Stimulated activated CD4-positive, alpha-beta T cell treated with anti-CD3 and anti-CD28 coated beads, Interleukin-15, amount 100 ng/mL, for 48 hours (primary cell): ENCODE measurements at places on chromosomes 5 and 9.

- no peak for DNase-seq
Observed at GRCh38 chr9:124980431-124980830, 39.5 kb upstream of the GOLGA1 start.

DNA sequence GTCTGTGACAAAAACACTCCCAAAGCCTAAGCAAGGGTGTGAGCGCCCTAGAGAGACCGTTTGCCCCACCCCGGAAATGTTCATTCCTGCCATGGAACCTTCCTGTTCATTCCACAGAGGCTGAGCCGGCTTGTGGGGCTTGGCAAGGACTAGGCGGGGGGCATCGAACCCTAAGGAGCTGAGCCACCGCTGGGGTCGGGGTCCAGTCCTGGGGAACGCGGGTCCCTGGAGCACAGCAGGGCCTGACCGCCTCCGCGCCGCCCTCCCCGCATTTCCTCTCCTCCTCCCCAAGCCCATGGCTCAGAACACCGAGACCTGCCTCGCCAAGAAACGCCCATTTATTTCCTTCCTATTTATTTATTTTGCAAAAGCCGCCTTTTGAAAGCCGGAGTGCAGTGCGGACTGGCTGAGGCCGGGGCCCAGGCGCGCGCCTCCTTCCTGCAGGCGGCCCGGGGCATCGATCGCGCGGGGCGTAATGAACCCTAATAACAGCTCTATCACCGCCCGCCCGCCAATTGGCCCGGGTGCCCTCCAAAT, 228.9 kb upstream of the IRX4 start:
- no peak for DNase-seq

DNA sequence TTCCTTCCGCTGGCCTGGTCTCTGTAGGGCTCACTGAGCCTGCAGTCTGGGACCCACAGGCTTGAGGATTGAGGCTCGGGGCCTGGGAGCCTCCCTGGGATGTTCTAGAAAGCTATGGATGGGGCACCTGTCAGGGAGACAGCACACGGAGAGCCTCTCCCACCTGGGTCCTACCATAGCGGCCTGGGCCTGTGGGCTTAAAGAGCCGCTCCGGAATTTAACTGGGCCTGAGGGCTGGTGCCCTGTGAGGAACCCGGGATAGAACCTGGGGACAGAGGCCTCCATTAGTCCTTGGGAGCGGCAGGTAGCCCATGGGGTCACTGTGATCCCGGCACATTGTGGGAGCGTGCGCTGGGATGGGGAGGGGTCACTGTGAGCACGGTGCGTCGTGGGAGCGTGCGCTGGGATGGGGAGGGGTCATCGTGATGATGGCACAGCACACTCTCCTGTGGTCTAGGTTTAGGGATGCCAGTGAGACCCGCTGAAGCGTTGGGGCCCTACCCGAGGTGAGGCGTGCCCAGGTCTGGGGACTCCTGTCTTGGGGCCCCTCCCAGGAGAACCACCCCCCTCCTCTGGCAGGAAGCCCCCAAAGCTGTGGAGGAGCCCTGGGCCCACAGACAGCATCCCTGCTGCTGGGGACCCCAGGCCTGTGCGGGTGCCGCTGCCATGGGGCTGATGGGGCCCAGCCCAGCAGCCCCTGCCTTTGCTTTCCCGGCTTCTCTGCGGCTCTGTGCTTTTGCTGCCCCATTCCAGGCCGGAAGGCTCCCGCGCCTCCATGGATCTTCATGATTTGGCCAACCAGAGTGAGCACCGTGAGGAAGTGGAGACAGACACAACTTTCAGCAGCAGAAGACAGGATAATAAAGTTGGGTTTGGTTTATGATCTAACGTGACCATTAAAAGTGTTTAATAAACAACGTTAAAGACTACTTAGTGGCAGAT, 3.4 kb upstream of the CEP72 start:
- DNase-seq, result no peak

- no peak for DNase-seq
Observed at GRCh38 chr5:36374266-36374862, 72.7 kb upstream of the RANBP3L start.

DNA sequence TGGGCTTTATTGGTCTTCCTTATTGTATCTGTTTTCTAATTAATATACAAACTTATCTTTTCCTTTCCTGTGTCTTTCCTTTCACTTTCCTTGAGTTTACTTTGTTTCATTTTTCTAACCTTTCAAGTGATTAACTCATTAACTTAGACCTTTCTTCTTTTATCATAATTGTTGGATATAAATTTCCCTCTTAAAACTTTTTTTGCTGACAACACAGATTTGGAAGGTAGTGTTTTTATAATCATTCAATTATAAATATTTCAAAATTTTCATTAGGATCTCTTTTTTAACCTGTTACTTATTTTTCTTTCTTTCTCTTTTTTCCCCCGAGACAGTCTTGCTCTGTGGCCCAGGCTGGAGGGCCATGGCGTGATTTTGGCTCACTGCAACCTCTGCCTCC, 6.9 kb upstream of the ZBTB43 start:
- DNase-seq, result no peak

GRCh38 chr9:102642651-102643050, 352.5 kb upstream of the CYLC2 start:
- no peak for DNase-seq

DNA sequence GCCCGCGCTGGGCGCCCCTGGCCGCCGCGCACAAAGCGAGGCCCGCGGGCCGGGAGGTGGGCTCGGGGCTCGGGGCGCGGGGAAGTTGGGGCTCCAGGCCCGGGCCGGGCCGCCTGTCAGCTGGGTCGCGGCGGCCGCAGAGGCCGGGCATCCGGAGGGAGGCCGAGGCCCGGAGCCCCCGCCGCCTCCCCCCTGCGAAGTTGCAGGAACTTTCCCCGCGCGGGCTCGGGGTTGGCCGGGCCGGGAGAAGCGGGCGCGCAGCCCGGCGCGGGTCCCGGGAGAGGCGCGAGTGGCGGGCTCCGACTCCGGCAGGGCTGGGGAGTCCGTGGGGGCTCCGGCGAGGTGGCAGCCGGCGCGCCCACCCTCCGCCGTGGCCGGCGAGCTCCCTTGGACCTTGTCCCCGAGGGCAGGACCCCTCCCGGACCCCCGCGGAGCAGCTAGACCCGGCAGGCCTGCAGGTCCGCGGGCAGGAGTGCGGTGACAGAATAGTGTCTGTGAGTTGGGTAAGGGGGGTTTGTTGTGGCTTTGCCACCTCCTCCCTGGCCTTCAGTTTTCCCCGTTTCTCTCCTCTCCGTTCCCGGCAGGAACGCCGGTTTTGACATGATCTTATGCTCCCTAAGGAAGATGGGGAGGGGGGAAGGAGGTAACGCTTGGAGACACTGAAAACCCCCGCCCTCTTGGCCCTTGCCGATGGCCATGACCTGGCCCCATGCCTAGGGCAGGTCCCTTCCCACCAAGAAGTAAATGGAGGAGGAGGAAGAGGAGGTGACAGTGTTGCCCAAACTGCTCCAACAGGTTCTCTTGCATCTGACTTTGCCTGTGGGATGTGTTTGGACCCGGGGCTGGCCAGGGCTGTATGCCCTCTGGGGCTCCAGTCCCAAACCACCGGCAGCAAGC, 942 bp downstream of the PHF2 start:
- DNase-seq, result no peak

DNA sequence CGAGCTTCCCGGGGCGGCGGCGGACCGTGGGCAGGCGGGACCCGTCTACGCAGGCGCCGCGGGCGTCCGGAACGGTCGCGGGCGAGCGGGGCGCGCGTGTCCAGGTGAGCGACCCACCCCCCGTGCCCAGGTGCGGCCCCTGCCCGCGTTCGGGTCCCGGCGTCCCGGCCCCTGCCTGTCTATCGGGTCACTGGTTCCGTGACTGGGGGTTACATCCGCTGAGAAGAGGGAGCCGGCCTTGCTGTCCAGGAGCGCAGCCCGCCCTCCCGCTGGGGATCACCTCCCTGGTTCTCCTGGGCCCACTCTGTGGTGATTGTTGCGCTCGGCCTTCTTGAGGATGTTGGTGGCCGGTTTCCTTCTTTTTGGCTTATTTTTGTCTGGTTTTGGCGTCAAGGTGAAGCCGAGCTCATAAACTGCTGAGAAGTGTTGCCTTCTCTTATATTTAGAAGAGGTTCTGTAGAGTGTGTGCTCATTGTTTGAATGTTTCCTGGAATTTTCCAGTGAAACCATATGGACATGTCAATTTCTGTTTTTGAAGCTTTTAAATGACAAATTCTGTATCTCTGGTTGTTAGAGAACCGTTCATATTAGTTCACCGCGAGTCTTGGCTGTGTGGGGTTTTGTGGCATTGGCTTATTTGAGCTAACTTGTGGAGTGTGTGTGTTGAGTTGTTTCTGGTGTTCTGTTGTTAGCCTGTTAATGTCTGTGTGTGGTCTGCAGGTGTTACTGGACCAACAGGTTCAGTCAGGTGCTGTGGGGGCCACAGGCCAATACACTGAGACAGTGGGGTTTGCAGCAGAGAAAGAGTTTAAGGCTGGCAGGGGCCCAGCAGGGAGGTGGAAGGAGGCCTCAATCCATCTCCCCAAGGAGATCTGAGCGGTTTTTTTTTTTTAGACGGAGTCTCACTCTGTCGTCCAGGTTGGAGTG, 621 bp downstream of the CEP72 start:
- DNase-seq, result no peak

GRCh38 chr5:97383996-97384395, 200.9 kb upstream of the RIOK2 start:
- no peak for DNase-seq

- no peak for DNase-seq
Observed at GRCh38 chr9:133506653-133507038, 18.1 kb downstream of the MYMK start.

GRCh38 chr5:170142196-170142595, 36.5 kb downstream of the FOXI1 start:
- DNase-seq, result no peak

- DNase-seq, result no peak
Observed at GRCh38 chr9:125854553-125855275, 107.5 kb downstream of the PBX3 start.
